ENCODE measurements at places on chromosomes 6 and 20.

DNA sequence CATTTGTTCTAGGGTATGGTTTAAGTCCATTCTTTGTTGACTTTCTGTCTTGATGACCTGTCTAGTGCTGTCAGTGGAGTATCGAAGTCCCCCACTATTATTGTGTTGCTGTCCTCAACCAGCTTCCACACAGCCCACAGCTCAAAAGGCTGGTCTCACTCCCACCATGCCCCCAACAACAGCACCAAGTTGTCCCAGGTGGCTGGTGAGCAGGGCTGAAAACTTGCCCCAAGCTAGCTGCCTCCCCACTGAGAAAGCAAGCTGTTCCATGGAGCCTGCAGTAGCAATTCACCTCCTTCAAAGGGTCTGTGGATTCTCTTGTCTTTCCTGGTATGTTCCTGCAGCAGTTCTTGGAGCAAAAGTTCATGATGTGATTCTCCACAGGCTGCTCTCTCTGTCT lies 221.0 kb downstream of the SYNDIG1 start:
- no peak for DNase-seq

- DNase-seq, result no peak
These were observed 231.1 kb downstream of the HDGFL1 start for GRCh38 chr6:22800451-22800850.

GRCh38 chr6:56843476-56844349 lies 111.2 kb upstream of the BEND6 start:
- peak; percentile 85 for DNase-seq

- DNase-seq, result no peak
These were observed 1096.4 kb upstream of the MAP3K7 start for GRCh38 chr6:91683240-91683639.

DNA sequence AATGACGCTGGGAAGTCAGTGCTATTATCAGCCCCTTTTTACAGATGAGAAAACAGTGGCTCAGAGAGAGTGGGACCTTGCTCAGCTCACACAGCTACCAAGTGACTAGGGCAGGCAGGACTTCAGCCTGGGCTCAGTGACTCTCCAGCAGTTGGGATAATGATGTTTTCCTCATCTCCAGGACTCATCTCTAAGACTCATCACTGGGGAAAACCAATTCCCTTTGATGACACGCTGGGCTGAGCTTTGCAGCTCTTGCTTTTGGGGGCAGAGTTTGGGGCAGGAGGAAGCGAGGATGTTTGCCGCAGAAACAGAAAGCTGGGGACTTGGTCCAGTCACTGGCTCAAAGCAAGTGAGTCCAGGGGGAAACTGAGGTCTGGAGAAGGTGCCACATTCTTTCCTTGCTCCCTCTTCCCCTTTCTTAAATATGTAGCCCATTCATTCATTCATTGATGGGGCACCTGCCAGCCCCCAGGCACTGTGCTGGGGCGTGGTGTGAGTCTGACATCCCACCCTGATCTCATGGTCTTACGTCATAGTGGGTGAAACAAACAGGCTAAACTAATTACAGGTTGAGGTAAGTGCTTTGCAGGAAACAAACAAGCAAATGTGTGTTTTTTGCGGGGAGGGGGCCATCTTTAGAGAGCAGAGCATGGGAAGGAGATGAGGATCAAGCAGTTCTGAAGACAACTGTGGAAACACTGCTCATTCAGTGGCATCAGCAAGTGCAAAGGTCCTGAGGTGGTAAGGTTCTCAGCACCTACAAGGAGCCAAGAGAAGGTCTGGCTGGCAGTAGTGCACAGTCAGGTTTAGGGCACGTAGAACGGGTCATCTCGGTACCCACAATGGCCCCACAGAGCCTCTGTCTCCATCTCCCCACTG lies 74.4 kb upstream of the PMEPA1 start:
- DNase-seq, result no peak

DNA sequence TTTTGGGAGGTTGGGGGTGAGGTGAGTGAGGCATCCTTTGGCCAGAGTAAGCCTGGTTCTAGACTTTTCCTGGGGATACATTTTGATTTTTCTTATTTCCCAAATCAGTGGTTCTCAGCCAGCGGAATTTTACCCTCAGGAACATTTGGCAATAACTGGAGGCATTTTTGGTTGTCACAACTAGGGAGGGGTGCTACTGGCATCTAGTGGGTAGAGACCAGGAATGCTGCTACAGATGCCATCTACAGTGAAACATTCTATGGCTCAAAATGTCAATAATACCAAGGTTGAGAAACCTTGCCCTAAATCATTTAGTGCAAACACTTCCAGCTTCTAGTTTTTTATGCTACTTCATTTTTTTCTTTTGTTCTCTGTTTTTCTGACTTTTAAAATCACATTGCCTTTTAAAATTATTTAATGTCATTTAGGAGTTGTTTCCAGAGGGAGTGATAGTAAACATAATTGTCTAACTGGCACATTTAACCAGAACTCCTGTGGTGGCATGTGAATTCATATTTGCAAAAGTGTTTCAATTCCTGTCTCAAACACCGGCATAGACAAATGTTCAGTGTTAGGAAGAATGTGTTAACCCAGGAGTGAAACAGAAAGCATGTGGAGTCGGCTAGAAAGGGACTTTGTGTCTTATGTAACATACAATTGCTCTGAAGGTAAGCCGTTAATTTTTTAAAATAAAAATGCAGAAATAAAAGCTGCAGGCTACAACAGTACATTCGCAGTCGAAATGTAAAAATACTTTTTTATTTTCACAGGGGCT lies 59.0 kb downstream of the QRSL1 start:
- DNase-seq, result no peak

DNA sequence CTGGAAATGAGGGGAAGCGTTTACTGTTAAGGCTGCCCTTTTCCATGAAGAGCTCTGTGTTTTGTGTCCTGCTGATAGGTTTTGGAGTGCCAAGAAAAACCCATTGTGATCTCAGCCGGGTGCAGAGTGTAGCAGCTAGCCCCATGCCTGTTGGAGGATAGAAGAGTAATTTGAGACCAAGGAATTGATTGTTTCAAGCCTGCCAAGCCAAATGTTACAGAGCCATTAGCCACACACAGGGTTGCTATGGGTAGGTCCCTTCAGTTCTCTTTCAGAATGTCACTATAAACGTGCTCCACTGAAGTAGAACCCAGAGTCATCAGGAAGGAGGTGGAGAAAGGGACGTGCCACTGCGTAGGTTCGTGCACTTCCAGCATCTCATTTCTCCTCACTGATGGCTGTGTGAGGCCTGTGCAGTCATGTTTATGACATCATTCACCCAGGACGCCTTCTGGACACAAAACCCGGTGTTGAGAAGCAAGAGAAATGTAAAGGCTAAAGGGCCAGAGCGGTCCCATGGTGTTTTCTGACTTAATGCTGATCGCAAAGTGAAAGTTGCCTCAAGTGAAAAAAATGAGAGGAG lies 6.6 kb downstream of the GMPR start:
- DNase-seq, result no peak

- no peak for DNase-seq
These were observed 3.9 kb upstream of the SLC9A8 start for GRCh38 chr20:49808753-49809152.

DNA sequence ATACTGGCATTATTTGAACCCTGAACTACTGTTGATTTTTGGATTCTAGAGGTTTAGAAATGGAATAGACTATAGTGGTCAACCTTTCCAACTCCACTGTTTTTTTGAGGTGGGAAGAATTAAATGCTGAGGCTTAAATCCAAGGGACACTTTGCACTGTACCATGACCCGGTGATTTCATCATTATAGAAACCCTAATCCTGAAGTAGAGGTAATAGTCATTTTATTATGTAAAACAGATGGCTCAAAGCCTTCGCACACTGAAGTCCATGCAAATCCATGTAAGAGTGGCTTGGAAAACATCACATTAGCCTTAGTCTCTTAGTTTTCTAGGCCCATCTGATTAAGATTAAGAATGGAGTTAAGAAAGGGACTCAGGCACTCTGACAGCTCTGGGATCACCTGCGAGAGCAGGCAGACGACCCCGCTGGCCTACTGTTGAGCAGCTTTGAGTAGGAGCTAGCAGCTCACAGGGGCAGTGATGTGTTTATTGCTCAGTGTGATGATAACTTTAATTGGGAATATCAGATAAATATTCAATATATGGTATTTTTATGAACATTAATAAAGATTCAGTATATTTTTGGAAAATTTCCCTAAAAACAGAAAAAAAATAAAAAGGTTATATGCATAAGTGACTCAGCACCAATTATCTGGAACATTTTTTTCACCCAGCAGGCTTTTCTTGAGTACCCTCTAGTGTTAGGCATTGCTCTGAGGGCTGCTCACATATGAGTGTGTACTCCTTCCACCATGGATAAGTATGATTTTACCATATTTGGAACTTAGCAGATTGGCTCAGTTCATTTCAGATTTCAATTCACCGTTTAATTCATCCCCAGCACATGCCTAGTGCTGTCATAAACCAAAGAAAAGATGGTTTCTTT lies 13.4 kb downstream of the SLX4IP start:
- DNase-seq, result peak; percentile 36

DNA sequence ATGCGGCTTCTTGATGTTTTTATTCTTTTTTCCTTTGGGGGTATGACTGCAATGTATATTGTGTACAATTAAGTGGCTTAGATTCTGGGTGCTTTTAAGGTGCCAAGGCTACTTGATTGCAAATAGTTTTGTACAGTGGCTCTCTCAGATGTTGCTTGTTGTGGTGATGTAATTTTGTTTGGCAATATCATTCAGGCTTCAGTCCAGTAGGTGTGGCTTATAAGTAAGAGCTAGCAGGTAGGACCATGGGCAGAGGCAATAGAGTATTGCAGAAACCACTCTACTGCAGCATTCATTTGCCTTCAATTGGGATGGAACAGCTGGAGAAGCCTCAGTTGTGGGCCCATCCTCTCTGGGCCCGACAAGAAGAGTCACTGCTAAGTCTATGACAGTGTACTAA lies 407.9 kb upstream of the MAN1A1 start:
- no peak for DNase-seq

DNA sequence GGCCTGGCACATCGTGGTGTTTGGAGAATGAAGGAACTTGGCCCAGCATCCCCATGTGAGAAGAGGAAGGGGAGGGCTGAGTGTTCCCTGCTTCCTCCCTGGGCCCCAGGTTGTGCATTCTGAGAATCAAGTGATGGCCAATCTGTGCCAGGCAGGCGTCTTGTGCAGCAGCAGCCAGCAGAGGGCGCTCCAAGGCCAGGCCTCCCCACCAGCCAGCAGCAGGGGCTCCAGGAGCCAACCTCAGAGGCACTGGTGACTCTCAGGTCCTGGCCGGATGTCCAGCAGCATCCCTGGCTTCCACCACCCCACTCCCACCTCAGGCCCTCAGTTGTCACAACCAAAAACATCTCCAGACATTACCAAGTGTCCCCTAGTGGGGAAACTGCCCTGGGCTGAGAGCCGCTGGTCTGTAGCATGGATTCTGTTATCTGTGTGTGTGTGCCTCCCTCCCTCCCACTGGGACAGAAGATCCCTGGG lies 192.0 kb downstream of the PREX1 start:
- peak; percentile 40 for DNase-seq
